ENCODE measurements at places on chromosomes 12 and 14. TPM values are rescaled to one million over a fixed set of nuclear protein-coding genes. Genes with fewer than 3 reads are reported as not detected.

GRCh38 chr12:108349278-108349688, 10.2 kb upstream of the CMKLR1 start:
- no peak for DNase-seq

DNA sequence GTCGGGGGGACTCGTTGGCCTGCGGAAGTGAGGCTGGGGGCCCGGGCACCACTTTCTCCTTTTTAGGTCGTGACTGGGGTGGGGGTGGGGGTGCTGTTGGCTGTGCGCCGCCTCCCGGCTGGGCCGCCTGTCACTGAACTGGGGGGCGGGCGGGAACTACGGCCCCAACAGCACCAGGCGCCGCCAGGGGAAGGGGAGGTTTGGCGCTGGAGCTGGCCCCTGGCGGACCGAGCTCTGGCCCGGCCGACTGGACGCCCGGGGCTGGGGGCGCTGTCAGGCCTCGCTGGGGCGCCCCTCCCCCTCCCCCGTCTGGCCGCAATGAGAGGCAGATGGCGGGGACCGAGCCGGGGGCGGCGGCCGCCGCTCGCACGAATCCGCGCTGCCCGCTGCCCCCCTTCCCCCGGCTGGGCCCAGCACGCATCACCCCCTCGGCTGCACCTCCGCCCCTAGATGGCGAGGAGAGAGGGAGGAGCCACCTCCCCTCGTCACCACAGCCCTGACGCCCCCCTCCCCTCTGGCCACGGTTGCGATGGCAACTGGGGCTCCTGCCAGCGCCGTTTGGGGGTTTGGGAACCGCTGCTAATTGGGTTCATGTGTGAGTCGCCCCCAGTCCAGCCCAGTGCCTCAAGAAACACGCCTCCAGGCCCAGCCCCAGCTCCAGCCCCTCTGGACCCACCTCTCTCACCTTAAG, 723 bp downstream of the NFATC4 start:
- peak; percentile 36 for DNase-seq

- DNase-seq: no peak
Observed at GRCh38 chr12:77924703-77925102, 94.0 kb downstream of the NAV3 start.

The SLC8B1 gene
- 42.1 TPM for total RNA-seq

The GPR162 gene
- 0.30 TPM for total RNA-seq

GRCh38 chr12:106311139-106311538, 8.6 kb downstream of the TCP11L2 start:
- DNase-seq: no peak

DNA sequence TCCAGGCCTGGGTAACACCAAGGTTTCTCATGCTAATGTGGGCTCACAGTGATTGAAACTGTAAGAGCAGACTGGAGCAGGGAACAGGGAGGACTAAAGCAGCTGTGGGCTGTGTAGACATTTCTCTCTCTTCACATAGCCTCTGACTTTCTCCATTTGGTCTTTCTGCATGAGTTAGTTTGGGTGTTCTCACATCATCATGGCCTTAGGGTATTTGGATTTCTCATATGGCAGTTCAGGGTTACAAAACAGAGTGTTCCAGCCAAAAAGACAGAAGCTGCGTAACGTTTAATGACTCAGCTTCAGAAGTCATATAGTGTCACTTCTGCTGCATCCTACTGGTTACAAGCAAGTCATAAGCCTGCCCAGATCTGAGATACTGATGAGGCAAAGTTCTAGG, 52.0 kb upstream of the OSBPL8 start:
- DNase-seq: no peak

The PTPRB gene
- total RNA-seq: not detected

DNA sequence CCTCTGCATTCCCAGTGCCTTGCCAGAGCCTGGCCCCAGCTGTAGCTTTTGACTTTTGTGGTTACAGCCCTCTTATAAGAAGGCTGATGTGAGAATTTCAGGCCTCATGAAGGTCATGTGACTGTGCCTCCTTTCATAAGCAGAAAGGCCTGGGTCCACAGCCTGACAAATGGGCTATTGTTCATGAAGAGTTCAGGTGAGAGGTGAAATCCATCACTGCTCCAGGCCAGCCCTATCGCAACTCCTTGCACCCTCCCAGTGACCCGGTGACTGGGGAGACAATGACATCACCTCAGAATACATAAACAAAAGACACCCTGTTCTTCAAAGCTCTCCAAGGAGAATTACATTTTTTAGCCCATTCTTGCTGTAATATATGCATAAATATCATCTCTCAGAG, 321.5 kb downstream of the PCNX1 start:
- no peak for DNase-seq

GRCh38 chr14:34741840-34742239, 27.4 kb upstream of the CFL2 start:
- DNase-seq: no peak

GRCh38 chr14:34539407-34540180, at the start of gene EAPP:
TSS of gene EAPP (minus strand) at chr14:34539701. CDS start at chr14:34539628, 73 bp downstream.
- peak; percentile 91 for DNase-seq

Measured in activated naive CD8-positive, alpha-beta T cell treated with anti-CD3 and anti-CD28 coated beads, Interleukin-2, amount 10 ng/mL, durations not matched to agents 7 days and 5 days (primary cell).